GM12864 (cell line): ENCODE measurements at places on chromosomes 5 and 9.

DNA sequence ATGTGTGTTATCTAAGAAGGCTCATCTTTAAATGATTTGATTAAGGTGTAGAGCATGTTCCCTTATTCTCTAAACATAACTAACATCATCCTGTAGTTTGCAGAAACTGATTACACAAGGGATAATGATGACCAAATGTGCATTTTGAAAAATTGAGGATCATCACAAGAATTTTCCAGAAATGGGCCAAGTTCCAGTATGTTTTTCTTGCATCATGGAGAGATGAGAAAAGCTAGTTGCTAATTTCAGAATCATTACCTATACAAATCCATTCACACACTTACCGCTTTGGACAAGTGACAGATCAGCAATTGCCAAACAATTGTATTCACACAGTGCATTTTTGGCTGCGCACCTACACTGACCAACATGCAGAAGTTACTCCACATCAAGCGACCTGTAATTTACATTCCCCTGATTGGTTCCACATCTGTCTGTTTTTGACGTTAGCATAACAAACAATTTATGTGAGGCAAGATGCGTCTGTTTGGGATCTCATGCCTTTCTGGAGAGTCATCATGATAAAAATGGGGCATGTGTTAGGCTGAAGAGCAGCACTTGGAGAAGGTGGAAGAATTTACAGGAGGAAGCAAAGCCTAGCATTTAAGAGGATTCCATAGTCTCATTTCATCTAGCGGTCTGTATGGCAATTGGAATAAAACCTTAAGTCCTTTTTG lies 2.8 kb upstream of the BNC2 start:
- no peak for DNase-seq

- DNase-seq, result no peak
Measured at GRCh38 chr9:94586814-94587213, 6.8 kb downstream of the FBP2 start.

DNA sequence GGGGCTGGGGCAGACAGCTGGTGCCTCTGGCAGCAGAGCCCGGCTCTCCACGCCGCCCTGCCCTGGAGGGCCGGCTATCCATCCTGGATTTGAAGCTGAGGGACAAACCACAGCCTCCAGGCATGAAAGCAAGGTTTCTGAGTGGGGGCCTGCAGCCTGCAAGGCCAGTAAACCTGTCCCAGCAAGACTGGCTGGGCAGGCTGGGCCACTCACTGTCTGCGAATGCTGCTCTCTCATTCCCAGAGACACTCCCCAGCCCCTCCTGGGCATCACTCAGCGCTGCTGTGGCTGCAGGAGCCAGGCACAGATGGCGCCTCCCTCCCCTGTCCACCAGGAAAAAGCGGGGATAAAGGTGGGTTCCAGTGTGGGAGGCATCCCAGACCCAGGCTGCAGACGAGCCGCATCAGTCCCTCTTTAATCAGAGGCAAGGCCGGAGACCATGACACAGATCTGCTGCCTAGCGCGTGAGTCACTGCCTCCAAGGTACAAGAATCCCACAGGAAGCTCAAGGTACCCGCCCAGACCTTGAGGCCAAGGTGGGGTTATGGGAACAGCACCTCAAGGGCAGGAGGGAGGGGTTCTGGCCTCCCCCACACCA lies 118.0 kb downstream of the VAV2 start:
- DNase-seq, result no peak

GRCh38 chr5:173785400-173785799 lies 102.7 kb upstream of the CPEB4 start:
- DNase-seq, result peak; percentile 36

GRCh38 chr5:61313960-61314681 lies 17.9 kb upstream of the ZSWIM6 start:
- DNase-seq, result no peak

GRCh38 chr5:111998871-111999270 lies 241.9 kb upstream of the NREP start:
- DNase-seq, result no peak

DNA sequence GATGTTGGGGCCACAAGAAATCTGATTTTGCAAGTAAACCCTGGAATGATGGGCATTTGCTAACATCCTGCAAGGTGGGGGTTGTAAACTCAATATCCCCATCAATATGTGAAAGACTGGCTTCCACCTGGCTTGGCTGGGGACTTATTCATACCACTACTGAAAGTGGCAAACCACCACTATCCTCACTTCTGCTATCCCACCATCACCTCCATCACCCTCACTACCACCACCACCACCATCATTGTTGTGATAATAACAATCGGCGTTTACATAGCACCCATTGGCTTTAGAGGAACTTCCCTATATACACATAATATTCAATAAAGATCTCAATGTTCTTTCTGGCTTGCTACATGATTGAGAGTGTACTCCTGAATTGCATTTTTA lies 224.7 kb upstream of the DAP start:
- peak; percentile 2 for DNase-seq

- DNase-seq, result no peak
Measured at GRCh38 chr9:132042324-132042723, 37.3 kb downstream of the MED27 start.

DNA sequence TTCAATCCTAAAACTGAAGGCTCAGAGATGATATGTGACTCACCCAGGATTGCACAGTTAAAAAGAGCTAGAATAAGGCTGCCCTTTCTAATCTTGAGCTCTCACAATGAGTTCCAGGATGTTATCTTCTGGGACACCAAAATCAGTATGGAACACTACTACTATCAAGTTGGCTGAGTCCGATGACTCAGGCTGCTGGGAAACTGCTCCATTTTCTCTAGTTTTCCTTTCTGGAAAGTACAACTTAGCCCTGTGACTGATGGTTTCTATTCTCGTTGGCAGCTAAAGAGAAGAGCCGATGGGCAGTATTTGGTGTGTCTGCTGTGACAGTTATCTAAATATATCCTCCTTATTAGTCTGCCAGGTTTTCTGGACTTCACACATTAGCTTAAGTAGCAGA lies 37.9 kb upstream of the DPYSL3 start:
- no peak for DNase-seq

DNA sequence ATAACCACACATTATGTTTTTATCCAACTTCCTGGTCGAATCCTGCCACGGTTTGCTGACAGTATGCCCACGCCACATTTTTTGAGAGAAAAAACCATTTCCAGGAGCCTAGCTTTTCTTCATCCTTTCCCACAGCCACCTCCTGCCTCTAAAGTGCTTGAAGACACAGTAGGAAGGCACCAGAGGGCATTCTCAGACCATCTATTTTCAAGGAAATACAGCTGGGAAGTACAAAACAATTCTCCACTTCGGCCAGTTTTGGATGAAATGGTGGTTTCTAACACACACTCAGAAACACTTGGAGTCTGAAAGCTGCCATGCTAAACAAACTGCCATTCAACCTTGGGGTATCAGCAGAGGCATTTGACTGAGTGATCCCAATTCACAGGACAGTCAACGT lies 86.3 kb upstream of the RPS23 start:
- no peak for DNase-seq

GRCh38 chr9:113220467-113221002 lies 542 bp downstream of the FKBP15 start:
- no peak for DNase-seq

DNA sequence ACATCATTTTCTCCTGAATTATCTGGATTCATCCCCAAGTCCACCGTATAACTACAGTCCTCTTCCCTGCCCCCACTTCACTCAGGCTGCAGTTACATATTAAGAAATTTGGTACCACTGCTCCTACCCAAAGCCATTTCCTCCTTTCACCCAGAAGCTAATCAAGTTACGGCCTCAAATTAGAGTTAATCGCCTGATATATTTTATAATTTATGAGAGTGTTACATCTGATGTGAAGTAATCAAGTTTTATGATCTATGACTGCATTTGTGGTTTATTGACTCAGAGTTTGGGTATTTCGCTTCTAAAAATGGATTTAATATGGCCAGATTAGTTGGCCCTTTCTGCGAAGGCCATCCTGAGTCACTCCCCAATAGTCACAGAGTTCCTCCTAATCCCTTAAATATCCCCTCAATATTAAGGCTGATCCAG lies 223.6 kb upstream of the KIF2A start:
- DNase-seq, result no peak

DNA sequence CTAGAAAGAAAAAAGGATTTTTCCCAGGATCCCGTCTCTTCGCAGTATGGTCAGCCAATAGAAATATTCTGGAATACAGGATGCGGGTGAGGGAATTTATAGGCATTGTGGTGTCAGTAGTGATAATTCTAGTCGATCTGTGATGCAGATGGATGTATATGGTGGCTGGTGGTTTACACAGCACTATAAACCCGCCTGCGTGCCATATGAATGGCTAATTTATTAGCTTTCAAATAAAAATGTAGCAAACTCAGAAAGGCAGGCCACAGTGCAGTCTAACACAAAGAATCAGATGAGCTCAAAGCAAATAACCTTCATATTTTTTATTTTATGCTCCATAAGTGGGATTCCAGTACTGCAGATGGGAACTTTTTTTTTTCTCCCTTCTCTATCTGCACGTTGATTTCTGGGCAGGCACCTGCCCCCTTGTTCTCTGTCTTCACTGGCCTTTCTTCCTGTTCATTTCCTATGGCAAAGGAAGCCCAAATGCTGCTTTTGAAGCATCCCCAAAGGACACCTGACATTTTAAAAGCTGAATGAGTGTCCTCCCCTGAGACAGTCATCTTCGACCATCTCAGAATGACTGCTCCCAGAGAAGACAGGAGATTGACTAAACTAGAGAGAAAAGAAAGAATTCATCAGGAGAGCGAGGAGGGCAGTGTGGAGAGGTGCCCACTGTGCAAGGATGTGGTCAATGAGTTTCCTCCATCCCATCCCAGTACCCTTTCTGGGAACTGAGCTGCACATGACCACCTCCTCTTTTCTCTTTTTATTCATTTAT lies 52.1 kb downstream of the SEMA6A start:
- no peak for DNase-seq

- no peak for DNase-seq
Measured at GRCh38 chr5:30001826-30002225, 1191.7 kb upstream of the CDH6 start.

- peak; percentile 21 for DNase-seq
Measured at GRCh38 chr9:126228781-126229444, 97.7 kb upstream of the MVB12B start.

DNA sequence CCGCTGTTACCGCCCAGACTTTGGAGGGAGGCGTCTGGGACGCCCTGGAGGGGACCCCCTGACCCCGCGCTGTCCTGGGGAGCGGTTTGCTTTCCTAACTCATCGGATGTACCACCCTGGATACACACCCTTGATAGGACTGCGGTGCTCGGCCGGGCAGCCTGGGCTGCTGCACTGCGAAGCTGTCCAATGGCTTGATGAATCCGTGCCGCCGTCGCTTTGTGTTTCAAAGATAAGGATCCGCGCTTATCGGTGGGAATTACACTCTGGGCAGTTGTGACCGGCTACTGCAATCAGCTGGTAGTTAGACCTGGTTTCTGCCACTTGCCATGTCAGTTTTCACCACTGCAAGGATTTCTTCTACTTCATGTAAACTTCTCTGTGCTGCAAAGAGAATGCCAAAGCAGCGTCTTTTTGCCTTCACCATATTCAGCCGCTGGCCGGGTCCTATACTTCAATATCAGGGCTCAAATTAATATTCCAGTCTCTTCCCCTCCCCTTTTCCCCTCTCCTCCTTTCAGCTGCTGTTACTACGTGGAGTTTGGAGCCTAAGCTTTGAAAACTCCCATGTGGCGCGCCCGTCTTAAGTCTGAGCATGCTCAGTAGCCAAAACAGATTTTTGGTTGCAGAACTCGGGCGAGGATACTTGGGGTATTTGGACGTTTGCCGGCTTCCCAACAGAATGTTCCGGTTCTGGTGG lies 727 bp downstream of the SMAD5 start:
- DNase-seq, result no peak

GRCh38 chr5:137641148-137641547 lies 94.7 kb downstream of the KLHL3 start:
- DNase-seq, result no peak

- no peak for DNase-seq
Measured at GRCh38 chr5:1545805-1546355, 22.1 kb upstream of the LPCAT1 start.

DNA sequence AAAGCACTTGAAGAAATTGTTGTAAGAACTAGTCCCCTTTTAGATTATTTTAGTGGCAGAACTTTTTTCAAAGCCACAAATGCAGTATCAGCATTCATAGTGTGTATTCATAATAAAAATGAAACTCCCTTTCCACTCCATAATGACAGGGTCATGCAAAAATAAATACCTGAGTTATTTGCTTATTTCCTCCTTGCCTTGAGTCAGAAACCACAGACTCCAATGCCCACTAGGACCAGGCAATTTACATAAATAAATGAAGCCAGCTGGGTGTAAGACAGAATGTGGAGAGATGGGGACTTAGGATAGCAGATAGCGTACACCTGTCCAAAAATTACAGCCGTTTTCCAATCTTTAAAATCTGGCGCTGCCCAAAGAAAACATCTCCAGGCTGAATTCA lies 417.8 kb downstream of the TMEM161B start:
- no peak for DNase-seq

- no peak for DNase-seq
Measured at GRCh38 chr5:74772359-74772758, 5.3 kb downstream of the NSA2 start.

GRCh38 chr9:136695955-136696354 lies 8.7 kb upstream of the AGPAT2 start:
- DNase-seq, result no peak

GRCh38 chr5:14854799-14855198 lies 16.8 kb downstream of the ANKH start:
- DNase-seq, result no peak

- DNase-seq, result no peak
Measured at GRCh38 chr9:117696154-117696553, 8.0 kb upstream of the TLR4 start.

DNA sequence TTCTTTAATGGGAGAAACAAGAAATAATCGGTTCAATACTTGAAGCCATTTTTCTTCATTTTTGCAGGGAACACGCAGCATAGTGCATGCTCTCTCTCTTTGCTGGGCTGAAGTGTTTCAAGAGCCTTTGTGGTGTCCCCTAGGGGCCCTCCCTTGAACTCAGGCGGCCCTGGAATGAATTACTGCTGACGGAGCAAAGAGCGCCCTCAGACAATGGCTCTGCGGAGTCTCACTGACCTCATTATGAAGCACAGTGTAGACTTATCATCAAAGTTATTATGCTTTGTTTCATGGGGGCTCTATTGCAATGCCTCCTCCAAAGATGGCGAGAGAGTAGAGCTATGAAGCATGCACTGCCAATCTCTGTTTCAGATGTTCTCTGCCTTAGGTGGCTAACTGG lies 64.8 kb upstream of the ADCY2 start:
- no peak for DNase-seq
